ENCODE measurements at places on chromosomes 3 and 15. TPM values are rescaled to one million over a fixed set of nuclear protein-coding genes. Genes with fewer than 3 reads are reported as not detected.

DNA sequence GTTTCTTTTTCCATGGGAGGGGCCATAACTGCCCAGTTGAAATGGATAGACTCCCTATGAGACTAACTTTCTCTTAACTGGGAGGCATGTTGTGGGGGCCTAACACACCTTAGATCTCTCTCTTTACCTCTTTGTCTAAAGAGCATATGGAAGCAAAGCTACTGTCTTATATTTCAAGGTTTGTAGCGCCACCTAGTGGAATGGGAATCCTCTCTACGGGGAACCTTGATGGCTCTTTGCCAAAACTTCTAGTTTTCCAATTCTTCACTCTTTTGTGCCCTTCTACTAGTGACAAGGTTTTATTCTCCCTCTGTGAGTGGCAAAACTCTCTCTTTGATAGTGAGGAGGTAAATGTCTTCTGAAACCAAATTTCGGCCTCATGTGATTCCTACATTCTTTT is 1030.4 kb upstream of the CADM2 start:
- H3K27ac ChIP-seq = no peak overlapping the region
- DNase-seq = no peak
- H3K36me3 ChIP-seq = no peaks in the 10 kb centered on the region
- H3K4me3 ChIP-seq = no peak overlapping the region
- no peaks in the 10 kb centered on the region for H3K4me1 ChIP-seq

DNA sequence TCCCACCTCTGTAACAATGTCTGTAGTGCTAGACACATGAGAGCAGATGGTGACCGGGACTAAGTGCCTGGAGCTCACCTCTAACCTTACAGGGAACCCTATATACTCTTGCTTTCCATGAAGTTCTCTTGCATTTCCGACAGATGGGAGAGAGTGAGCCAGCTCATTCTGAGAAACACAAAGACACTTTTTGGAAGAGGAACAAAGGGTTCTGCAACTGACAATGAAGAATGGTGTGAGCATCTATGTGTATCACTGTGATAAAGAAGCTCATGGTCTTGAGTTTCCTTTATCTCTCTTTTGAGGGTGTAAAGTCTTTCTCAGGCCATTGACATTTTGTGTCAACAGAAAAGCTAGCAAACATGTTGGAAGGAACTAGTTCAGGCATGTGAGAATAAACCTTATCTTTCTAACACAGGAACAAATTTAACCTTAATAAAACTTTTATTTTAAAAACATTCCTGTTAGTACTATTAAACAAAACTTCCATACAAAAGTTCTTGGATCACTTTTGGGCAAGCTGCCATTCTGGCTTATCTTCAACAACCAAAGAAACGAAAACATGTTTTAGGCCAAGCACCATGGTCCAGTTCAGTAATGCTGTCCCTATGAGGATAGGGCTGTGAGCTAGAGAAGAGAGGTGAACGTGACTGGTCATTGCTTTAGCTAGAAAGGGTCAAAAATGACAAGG is 142.7 kb downstream of the THRB start:
- H3K4me1 ChIP-seq = peaks cover 9% of the 10 kb centered on the region
- no peak overlapping the region for H3K4me3 ChIP-seq
- no peaks in the 10 kb centered on the region for H3K36me3 ChIP-seq
- H3K27ac ChIP-seq = no peak overlapping the region
- peak; percentile 75 for DNase-seq

- no peaks in the 10 kb centered on the region for H3K36me3 ChIP-seq
- no peaks in the 10 kb centered on the region for H3K4me1 ChIP-seq
- H3K27me3 ChIP-seq = no peaks in the 10 kb centered on the region
These were observed 22.1 kb upstream of the RAD18 start for GRCh38 chr3:8985411-8985831.

GRCh38 chr3:196501316-196502044 is 2.1 kb downstream of the RNF168 start:
- H3K4me3 ChIP-seq = peak overlapping the region; percentile 69
- H3K27ac ChIP-seq = peak overlapping the region; percentile 97
- H3K4me1 ChIP-seq = no peaks in the 10 kb centered on the region
- H3K27me3 ChIP-seq = no peaks in the 10 kb centered on the region
- no peak for DNase-seq

GRCh38 chr3:27089068-27089467 is 280.1 kb downstream of the NEK10 start:
- no peak overlapping the region for H3K27ac ChIP-seq
- no peak overlapping the region for H3K4me3 ChIP-seq
- no peak for DNase-seq
- H3K27me3 ChIP-seq = no peaks in the 10 kb centered on the region

DNA sequence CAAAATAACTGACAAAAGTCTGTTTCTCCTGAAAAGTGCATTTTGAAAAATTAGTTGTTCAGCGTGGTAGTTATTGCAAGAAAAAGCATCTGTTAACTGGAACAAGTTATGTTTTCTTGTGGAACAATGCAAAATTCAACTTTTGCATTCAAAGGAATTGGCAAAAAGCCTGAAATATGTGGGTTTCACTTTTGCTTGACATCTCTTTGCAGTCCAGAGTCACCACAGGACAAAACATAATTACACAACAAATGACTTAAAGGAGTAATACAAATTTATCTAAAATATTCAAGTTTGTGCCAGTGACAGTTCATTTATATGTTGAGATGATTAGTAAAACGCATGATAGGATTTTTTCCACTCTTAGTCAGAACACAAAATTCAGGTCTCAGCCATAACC is 96.3 kb upstream of the P2RY1 start:
- peaks cover 13% of the 10 kb centered on the region for H3K4me1 ChIP-seq
- no peaks in the 10 kb centered on the region for H3K36me3 ChIP-seq
- DNase-seq = no peak
- H3K27me3 ChIP-seq = no peaks in the 10 kb centered on the region

- no peaks in the 10 kb centered on the region for H3K4me1 ChIP-seq
- H3K27me3 ChIP-seq = no peaks in the 10 kb centered on the region
- DNase-seq = no peak
- no peaks in the 10 kb centered on the region for H3K36me3 ChIP-seq
- no peak overlapping the region for H3K4me3 ChIP-seq
These were observed 276.7 kb downstream of the ROBO1 start for GRCh38 chr3:79491029-79491641.

GRCh38 chr3:51257870-51258269 is 127.2 kb upstream of the MANF start:
- no peak overlapping the region for H3K4me3 ChIP-seq
- no peak overlapping the region for H3K27ac ChIP-seq
- no peak for DNase-seq
- no peaks in the 10 kb centered on the region for H3K27me3 ChIP-seq
- H3K4me1 ChIP-seq = no peaks in the 10 kb centered on the region

- H3K27ac ChIP-seq = no peak overlapping the region
- no peak overlapping the region for H3K4me3 ChIP-seq
- DNase-seq = no peak
- H3K36me3 ChIP-seq = no peaks in the 10 kb centered on the region
These were observed 58.8 kb downstream of the NPAP1 start for GRCh38 chr15:24734396-24734795.

- no peak overlapping the region for H3K27ac ChIP-seq
- peaks cover 16% of the 10 kb centered on the region for H3K4me1 ChIP-seq
- no peaks in the 10 kb centered on the region for H3K27me3 ChIP-seq
These were observed 33.4 kb upstream of the ZNF609 start for GRCh38 chr15:64426845-64427465.

- H3K4me3 ChIP-seq = peak overlapping the region; percentile 6
- H3K27me3 ChIP-seq = peaks cover 100% of the 10 kb centered on the region
- peaks cover 13% of the 10 kb centered on the region for H3K4me1 ChIP-seq
These were observed 33.1 kb upstream of the POLG start for GRCh38 chr15:89367485-89368451.

DNA sequence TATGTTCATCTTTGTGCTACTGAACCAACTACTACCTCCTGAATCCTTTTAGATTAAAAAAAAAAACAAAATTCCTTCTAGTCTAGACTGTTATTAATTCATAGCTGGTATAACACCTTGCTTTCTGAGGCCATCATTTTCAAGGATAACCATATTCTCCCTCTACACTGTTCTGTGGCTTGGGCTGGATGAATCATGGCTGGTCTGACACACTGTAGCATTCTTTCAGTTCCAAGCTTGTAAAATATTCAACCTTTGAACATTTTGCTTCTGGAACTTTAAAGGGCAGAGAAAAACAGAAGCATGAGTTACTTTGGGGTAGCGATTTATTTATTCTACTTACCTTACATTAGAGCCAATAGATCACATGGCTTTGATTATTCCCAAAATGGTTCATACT is 7.6 kb downstream of the HSPBAP1 start:
- peaks cover 19% of the 10 kb centered on the region for H3K4me1 ChIP-seq
- no peak for DNase-seq
- no peak overlapping the region for H3K27ac ChIP-seq
- peaks cover 9% of the 10 kb centered on the region for H3K36me3 ChIP-seq
- no peaks in the 10 kb centered on the region for H3K27me3 ChIP-seq

- no peak for DNase-seq
- no peaks in the 10 kb centered on the region for H3K4me1 ChIP-seq
- H3K27ac ChIP-seq = no peak overlapping the region
- no peaks in the 10 kb centered on the region for H3K36me3 ChIP-seq
These were observed 89.9 kb downstream of the BBX start for GRCh38 chr3:107612664-107613084.

DNA sequence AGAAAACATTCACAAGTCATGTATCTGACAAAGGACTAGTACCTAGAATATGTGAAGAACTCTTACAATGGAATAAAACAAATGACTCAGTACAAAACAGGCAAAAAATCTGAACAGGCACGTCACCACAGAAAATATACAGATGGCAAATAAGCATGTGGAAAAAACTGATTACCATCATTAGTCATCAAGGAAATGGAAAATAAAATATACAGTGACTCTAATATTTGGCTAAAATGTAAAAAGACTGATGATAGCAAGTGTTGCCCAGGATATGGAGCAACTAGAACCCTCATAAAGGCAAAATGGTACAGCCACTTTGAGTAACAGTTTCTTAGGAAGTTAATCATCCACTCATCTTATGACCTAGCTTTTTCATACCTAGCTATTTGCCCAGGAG is 95.8 kb upstream of the ABHD17C start:
- no peak overlapping the region for H3K27ac ChIP-seq
- no peaks in the 10 kb centered on the region for H3K36me3 ChIP-seq
- H3K4me3 ChIP-seq = no peak overlapping the region

GRCh38 chr15:48076454-48076853 is 44.3 kb upstream of the SLC24A5 start:
- DNase-seq = no peak
- H3K27ac ChIP-seq = no peak overlapping the region
- H3K36me3 ChIP-seq = no peaks in the 10 kb centered on the region
- H3K4me3 ChIP-seq = no peak overlapping the region
- H3K4me1 ChIP-seq = no peaks in the 10 kb centered on the region

DNA sequence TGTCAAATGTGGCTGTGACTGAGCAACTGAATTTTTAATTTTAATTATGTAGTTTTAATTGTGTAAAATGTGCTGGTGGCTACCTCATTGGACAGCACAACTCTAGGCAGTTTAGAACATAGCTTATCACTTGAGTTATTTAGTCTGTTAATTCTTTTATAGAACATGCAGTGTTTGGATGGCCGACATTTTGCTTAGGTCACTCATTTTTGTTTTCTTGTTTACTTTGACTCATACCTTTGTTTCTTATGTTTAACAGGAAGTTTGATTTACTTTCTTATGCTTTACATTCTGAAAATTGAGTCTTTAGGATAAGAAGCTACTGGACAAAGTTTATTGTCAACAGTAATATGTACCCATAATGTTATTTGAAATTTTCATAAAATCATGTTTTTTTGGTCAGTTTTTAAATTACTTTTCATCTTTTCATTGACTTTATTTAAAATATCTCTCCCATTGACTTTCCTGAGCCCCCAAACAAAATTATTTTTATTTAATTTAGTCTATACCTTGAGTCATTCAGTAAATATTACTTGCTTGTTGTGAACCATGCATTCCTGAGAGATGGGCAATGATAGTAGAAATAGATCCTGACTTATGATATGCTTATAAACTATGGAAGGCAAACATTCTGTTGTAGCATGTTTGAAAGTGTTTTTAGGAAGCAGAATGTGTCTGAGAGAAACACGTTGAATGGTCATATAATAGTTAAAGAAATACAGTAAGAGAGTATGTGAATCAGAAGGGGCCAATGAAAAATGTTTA is 60.6 kb downstream of the TCF12 start:
- H3K27me3 ChIP-seq = no peaks in the 10 kb centered on the region
- H3K27ac ChIP-seq = no peak overlapping the region
- no peak overlapping the region for H3K4me3 ChIP-seq
- H3K4me1 ChIP-seq = peaks cover 45% of the 10 kb centered on the region
- H3K36me3 ChIP-seq = no peaks in the 10 kb centered on the region

- no peaks in the 10 kb centered on the region for H3K4me1 ChIP-seq
- H3K27me3 ChIP-seq = no peaks in the 10 kb centered on the region
- no peaks in the 10 kb centered on the region for H3K36me3 ChIP-seq
- no peak for DNase-seq
- H3K27ac ChIP-seq = no peak overlapping the region
- H3K4me3 ChIP-seq = no peak overlapping the region
These were observed 30.6 kb upstream of the OR5H6 start for GRCh38 chr3:98233468-98233867.

GRCh38 chr15:65163041-65163440 is 22.1 kb downstream of the CLPX start:
- no peak overlapping the region for H3K27ac ChIP-seq
- no peaks in the 10 kb centered on the region for H3K4me1 ChIP-seq
- no peak overlapping the region for H3K4me3 ChIP-seq
- no peak for DNase-seq

GRCh38 chr3:37773911-37774310 is 87.8 kb upstream of the CTDSPL start:
- H3K27ac ChIP-seq = peak overlapping the region; percentile 97
- H3K27me3 ChIP-seq = no peaks in the 10 kb centered on the region
- no peak for DNase-seq

UACA gene
- total RNA-seq = 44.8 TPM

CTXN2 gene
- not detected for total RNA-seq

CTSH gene
- 57.5 TPM for total RNA-seq

PRTG gene
- 0.46 TPM for total RNA-seq

PLCB2 gene
- total RNA-seq = 12.3 TPM

SHC4 gene
- 1.3 TPM for total RNA-seq

HGD gene
- not detected for total RNA-seq

SAMD7 gene
- total RNA-seq = not detected

C3orf85 gene
- not detected for total RNA-seq

RGMA gene
- total RNA-seq = 25.7 TPM

BCL2A1 gene
- 0.84 TPM for total RNA-seq

SPATA12 gene
- not detected for total RNA-seq

WDR72 gene
- not detected for total RNA-seq

BCHE gene
- 8.2 TPM for total RNA-seq

All from heart right ventricle (tissue), 16 donors.